SK-N-SH (cell line): ENCODE measurements at places on chromosomes 11 and 22.

DNA sequence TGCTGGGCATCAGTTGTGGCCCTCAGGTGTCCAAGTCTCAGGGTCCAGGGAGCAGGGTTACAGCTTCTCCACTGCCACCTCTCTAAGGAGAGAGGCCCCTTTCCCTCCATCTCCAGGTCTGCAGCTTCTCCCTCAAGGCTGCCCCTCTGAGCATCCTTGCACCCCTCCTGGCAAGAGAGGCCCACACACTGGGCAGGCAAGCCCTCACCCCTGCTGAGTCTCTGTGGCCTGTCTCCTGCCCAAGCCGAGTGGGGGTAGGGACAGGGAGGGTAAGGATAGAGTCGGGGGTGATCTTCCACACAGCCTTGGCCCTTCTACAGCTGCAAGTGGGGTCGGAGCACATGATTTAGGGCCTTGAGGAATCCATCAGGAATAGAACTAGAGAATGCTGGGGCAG is 76.6 kb downstream of the ST3GAL4 start:
- no peak for DNase-seq

GRCh38 chr11:119721129-119722120 is 7.6 kb downstream of the NECTIN1 start:
- peak; percentile 75 for DNase-seq

GRCh38 chr11:8760896-8761295 is 78.3 kb downstream of the RPL27A start:
- no peak for DNase-seq

- no peak for DNase-seq
Observed at GRCh38 chr11:65130631-65131416, 3.5 kb downstream of the SYVN1 start.

DNA sequence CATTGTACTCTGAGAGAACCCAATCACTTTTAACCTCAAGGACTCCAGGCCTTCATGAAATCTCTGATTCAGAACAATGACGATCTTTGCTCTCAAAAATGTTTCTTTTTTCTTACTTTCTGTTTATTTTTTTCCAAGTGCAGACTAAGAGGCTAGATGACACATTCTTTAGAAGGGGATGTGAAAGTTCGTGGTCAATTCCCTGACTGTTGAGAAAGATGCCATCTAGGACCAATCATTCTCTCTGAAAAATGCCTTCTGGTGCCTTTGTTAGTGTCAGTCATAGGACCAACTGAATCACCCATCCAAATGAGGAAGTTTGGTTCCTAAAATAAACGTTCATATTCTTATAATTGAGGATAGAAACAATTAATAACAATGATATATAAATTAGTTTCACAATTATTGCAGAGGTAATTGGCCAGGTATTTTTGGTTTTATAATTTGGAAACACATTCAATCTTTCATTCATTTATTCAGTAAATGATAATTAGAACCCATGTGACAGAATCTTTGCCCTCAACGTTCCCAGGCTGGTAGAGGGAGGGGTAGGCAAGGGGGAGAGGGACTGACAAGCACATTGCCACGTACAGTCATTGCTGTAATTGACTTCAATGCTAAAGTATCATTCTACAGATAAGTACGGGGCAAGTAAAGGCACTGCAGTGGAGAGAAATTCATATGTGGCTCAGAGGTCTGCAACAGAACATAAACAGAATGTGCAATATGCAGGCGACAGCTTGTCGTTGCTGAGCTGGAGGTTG is 333.4 kb upstream of the MPPED2 start:
- DNase-seq = no peak

- DNase-seq = peak; percentile 37
Observed at GRCh38 chr11:88484873-88485621, 147.5 kb upstream of the CTSC start.

- no peak for DNase-seq
Observed at GRCh38 chr11:124193221-124194010, 10.3 kb downstream of the OR10D3 start.

DNA sequence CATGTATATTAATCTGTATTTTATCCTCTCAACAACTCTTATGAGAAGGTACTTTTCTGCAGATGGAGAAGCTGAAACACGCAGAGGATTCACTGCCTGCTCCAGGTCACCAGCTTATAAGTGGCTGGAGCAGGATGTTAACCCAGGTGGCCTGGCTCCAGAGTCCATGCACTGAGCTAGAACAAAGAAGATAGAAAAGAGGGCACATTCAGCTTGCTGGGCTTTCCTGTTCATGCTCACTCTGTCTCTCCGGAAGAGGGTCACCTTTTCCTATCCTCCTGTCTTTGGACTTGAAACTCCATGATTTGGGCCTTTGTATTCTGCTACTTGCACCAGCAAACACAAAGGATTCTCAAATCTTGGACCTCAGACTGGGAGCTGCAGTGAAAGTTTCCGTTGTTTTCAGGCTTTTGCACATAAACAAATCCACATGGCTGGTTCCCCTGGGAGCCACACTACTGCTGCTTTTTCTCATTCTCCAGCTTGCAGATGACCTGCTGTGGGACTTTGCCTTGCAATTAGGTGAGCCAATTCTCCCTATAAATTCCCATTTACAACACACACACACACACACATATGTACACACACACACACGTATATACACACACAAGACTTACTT is 117.3 kb upstream of the GRK3 start:
- DNase-seq = no peak

DNA sequence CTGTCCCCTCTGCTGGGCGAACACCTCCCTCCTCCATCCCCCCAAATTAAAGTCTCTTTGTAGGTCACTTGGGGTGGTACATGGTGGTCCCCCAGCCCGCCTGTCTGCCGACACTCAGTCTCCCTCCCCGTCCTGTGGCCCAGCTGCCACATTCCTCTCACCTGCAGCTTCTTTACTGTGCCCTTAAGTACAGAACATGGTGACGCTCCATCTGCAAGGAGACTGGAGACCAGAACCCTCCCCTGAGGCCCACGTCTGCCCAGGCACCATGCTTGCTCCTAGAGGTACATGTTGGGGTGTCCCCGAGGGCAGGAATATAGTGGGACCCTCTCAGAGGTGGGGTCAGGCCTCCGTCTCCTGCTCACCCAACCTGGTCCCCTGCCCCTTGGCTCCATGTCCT is 5.6 kb upstream of the EHD1 start:
- no peak for DNase-seq

DNA sequence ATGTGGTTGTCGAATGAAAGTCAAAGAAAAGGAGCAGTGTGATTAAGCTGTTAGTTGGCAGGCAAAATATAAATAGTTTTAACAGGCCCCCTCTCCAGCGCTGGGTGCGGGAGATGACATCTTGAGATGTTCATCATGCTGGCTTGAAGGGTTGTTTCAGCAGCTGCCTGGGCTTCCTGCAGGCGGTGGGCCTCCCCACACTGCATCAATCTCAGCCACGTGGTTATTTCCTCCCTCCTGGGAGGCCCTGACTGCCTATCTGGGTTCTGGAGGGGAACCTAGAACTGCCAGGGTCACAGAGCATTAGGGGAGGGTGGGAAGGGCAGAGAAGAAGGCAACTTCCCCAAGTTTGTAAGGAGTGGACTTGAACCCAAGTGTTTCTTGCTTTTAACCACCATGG is 173.3 kb upstream of the SYT13 start:
- DNase-seq = no peak

DNA sequence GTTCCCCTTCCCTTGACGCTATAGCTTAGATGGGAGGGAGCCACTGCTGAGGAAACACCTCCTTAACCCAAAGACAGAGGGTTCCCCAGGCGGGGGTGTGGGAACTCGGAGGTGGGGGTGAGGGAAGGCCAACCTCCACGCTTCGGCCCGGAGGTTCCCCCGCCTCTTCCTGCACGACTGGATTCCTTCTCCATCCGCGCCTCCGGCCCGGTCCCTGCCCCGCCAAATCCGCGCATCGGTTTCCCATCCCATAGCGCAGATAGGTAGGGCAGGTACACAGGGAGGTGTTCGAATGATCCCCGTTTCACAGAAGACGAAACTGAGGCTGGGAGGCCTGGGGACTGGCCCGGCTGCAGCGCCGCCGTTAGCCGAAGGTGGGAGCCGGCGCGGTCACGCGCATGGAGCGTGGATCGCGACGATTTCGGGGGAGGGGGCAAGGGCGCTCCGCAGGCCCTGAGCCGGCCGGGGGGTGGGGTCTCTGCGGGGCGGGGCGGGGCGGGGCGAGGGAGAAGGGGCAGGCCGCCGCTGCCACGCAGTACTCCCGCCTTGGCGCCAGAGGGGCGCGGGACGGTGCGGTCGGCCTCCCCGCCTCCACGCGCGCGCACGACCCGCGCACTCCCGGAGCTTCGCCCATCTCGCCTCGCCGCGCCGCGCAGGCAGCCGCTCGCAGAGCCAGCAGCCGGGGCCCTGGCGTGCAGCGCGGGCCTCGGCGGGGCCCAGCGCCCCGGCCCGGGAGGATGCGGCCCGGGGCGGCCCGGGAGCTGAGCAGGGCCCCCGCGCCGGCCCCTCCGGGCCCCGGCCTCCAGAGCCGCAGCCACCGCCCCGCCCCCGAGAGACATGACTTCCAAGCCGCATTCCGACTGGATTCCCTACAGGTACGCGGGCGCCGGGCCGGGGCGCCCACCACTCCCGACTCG is at the start of gene TUB:
TUB (plus strand) TSS at position 538 of the 917 bp plus-strand sequence; CDS start at position 838, 300 bp downstream.
- DNase-seq = peak; percentile 97

DNA sequence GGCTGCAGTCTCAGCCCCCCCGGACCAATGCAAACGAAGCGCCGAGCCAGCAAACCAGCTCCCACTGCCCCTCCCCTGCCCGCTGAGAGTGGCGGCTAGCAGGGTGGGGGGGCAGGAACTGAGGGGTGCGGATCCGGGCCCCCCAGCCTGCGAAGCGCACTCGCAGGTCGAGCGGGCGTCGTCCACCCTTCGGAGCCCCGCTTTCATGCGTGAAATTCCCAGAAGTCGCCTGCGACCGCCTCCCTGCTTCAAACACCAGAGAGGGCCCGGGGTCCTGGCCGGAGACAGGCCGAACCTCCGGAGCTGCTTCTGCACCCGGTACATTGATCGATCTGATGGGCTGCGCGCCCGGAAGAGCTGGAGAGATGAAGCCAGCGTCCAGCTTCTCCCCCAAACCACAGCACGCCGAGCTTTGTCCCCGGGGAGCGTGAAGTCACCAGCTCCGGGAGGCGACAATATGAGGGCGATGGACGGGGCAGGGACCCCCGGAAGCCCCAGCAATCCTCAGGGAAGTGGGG is 646 bp upstream of the PATZ1 start:
- DNase-seq = peak; percentile 83

DNA sequence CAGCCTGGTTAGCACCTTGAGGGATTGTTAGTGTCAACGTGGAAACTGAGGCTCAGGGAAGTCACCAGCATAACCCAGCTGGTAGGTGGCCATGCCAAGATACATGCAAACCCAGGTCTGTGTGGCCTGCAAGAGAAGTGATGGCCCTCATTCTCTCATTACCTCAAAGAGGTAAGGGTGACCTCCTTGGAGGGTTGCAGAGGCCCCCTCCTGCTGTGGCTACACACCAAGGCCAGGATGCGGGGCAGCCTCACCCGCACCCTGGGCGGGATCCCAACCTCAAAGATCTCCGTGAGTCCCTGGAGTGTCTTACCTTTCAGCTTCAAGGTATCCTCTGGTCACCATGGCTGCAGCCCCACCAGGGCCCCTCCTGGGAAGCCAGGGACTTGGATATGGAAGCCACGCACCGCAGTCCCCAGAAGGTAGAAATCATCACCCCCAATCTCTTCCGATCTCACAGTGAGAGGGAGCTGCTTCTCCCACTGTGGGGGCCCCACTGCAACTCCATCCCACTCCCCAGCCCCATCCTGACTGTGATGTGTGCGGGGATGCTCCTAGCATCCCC is 95.4 kb downstream of the MORC2 start:
- peak; percentile 9 for DNase-seq

DNA sequence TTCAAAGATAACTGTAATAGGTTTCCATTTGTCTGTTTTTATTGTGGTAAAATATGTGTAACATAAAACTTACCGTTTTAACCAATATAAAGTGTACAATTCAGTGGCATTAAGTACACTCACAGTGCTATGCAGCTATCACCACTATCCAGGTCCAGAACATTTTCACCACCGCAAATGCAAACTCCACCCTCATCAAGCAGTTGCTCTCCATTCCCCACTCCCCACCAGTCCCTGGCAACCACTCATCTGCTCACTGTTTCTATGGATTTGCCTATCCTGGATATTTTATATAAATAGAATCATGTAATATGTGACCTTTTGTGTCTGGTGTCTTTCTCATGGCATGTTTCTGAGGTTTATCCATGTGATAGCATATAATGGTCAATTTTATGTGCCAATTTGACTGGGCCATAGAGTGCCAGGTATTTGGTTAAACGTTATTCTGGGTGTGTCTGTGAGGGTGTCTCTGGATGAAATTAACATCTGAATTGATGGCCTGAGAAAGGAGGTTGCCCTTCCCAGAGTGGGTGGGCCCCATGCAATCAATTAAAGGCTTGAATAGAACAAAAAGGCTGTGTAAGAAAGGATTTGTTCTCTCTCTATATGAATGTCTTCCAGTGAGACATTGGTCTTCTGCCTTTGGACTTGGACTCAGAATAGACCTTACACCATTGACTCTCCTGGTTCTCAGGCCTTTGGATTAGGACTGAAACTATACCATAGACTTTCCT is 17.2 kb upstream of the SMCO4 start:
- DNase-seq = no peak

DNA sequence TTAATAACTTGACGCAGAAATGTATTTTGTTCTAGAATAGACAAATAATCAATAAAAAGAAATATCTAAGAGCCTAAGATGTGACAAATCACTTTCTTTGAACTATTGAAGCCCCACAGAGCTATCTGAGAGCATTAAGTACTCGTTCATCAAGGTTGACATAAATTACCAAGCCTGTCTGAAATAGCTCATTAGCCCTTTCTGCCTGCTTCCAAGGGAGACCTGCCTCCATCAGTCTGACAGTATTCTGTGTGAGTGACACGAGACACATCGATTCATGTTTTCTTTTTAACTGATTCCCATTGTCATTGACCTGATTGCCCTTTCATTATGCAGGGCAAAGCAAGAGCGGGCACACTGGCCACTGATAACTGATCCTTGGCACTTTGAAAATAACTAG is 347.5 kb downstream of the KCNA4 start:
- DNase-seq = no peak

GRCh38 chr11:35063488-35063931 is 75.5 kb upstream of the CD44 start:
- no peak for DNase-seq
